ENCODE measurements at places on chromosomes 11 and 22. TPM values are rescaled to one million over a fixed set of nuclear protein-coding genes. Genes with fewer than 3 reads are reported as not detected.

GRCh38 chr11:94325681-94326080 lies 21.3 kb downstream of the IZUMO1R start:
- H3K27me3 ChIP-seq = no peaks in the 10 kb centered on the region
- no peak overlapping the region for H3K27ac ChIP-seq
- no peak for DNase-seq
- H3K36me3 ChIP-seq = no peaks in the 10 kb centered on the region

GRCh38 chr22:47083379-47083986 lies 321.0 kb downstream of the TBC1D22A start:
- no peak overlapping the region for H3K4me3 ChIP-seq
- DNase-seq = no peak
- H3K27ac ChIP-seq = no peak overlapping the region
- no peaks in the 10 kb centered on the region for H3K36me3 ChIP-seq
- H3K4me1 ChIP-seq = no peaks in the 10 kb centered on the region
- H3K27me3 ChIP-seq = no peaks in the 10 kb centered on the region

DNA sequence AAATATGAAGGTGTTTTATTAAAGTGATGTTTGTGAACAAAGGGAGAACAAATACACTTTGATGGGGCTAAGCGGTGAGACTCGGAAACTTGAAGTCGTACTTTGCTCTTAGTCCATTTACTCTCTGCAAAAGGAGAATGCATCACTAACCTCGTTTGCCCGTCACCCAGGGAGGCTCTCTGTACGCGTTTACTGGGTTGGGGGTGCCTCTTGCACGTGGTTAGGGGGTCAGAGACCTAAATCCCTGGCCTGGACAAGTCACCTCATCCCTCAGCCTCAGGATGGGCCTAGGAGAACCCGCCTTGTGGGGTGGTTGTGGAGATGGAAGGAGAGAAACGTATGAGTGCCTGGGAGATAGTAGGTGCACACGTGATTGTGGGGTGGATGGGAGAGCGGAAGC lies 803 bp upstream of the IFT27 start:
- H3K36me3 ChIP-seq = no peaks in the 10 kb centered on the region
- H3K27me3 ChIP-seq = no peaks in the 10 kb centered on the region
- no peak for DNase-seq
- H3K4me1 ChIP-seq = peaks cover 9% of the 10 kb centered on the region
- H3K27ac ChIP-seq = no peak overlapping the region

- H3K27ac ChIP-seq = no peak overlapping the region
- no peak overlapping the region for H3K4me3 ChIP-seq
- H3K4me1 ChIP-seq = no peaks in the 10 kb centered on the region
- no peaks in the 10 kb centered on the region for H3K27me3 ChIP-seq
Measured at GRCh38 chr11:440065-441042, 1.5 kb downstream of the ANO9 start.

GRCh38 chr11:68215087-68215445 lies 2.0 kb upstream of the KMT5B start:
- H3K36me3 ChIP-seq = no peaks in the 10 kb centered on the region
- H3K27ac ChIP-seq = no peak overlapping the region
- peaks cover 37% of the 10 kb centered on the region for H3K4me1 ChIP-seq
- H3K27me3 ChIP-seq = no peaks in the 10 kb centered on the region
- H3K4me3 ChIP-seq = no peak overlapping the region

DNA sequence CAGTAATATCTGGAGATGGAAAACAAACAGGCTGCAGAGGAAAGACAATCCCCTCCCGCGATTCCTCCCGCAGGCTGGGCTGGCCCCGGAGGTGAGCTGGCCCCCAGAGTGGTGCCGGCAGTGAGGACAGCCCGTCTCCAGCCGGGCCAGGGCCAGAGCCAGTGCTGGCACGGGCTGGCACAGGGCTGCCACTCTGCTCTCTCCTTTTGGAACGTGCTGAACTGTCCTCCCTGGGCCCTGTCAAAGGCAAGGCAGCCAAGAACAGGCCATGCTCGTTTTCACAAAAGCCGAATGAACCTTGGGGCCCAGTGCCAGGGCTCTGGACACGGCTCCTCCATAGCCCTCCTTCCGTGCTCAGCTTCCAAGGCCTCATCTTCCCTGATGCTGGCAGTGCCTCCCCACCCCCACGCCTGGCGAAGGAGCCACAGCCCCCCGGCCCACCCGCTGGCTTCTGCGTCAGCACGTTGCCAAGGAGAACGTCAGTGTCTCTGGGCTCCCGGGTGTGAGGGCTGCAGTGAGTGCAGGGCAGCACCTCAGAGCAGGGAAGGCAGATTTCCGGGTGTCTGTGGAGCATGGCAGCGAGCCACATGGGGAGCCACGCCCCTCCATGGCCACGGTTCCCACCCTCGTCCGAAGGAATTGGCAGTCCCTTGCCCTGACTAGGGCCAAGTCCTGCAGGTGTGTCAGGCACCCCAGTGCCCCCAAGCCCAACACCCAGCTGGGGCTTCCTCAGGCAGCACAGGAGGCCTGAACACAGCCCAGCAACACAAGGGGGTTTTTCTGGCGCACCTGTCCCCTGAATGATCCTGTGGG lies 28.6 kb downstream of the GNAZ start:
- H3K4me1 ChIP-seq = peaks cover 23% of the 10 kb centered on the region
- H3K4me3 ChIP-seq = peak overlapping the region; percentile 22
- H3K27ac ChIP-seq = peak overlapping the region; percentile 67
- DNase-seq = no peak
- H3K27me3 ChIP-seq = no peaks in the 10 kb centered on the region

- no peak overlapping the region for H3K4me3 ChIP-seq
- no peaks in the 10 kb centered on the region for H3K36me3 ChIP-seq
- no peak for DNase-seq
- H3K4me1 ChIP-seq = no peaks in the 10 kb centered on the region
Measured at GRCh38 chr22:39984006-39984405, 10.7 kb upstream of the FAM83F start.

- no peak for DNase-seq
- no peaks in the 10 kb centered on the region for H3K36me3 ChIP-seq
- H3K4me3 ChIP-seq = no peak overlapping the region
Measured at GRCh38 chr11:120034881-120035630, 102.9 kb downstream of the TRIM29 start.

DNA sequence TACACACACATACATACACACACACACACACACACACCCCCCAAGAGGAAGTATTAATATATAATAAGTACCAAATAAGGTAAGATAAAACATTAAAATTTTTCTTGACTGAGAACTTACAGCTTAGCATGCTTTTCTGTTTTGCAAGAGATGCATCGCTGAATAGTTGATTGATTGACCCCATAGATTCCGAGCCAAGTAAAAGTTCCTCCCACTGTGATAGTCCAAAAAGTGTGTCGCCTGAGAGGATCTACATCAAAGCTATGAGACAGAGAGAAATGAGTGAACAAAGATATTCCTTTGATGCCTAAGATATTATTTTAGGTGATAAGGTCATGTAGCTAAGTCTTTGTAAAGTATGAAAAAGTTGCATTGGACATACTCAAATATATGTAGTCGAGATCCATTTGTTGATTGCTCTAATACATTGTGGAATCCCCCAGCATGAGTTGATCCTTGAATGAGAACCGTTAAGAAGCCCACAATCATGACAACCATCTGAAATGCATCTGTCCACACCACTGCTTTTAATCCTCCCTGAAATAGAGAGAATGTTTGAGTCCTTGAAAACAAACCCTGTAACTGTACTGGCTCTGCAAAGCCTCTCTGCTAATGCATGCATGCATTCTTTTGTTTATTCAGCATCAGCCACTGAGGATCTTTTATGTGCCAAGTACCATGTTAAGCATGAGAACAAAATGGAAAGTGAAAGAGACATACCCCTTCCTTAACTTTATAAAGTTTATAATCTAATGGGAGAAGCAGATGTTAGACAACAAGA lies 18.3 kb downstream of the SLC5A12 start:
- no peak for DNase-seq
- no peaks in the 10 kb centered on the region for H3K27me3 ChIP-seq
- H3K4me3 ChIP-seq = no peak overlapping the region
- no peaks in the 10 kb centered on the region for H3K4me1 ChIP-seq
- H3K36me3 ChIP-seq = no peaks in the 10 kb centered on the region
- no peak overlapping the region for H3K27ac ChIP-seq

DNA sequence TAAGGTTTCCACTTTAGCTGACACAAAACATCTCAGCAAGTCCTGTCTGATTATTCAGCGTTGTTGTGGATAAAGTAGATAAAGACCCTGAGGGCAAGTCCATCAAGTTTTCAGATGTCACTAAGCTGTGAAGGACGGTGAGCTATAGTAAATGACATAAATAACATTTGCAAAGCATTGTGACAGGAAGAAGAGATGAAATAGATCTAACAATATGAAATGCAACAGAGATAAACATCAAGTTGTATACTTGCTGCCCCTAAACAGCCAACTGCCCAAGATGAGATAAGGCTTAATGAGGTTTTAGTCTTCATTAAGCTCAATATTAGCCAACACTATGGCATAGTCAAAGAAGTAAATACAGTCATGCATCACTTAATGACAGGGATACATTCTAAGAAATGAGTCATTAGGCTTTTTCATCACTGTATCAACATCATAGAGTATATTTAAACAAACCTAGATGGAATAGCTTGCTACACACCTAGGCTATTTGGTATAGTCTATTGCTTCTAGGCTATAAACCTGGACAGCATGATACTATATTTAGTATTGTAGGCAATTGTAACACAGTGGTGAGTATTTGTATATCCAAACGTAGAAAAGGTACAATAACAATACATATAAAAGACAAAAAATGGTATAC lies 625.1 kb upstream of the ANO5 start:
- H3K36me3 ChIP-seq = no peaks in the 10 kb centered on the region
- no peak for DNase-seq
- no peaks in the 10 kb centered on the region for H3K27me3 ChIP-seq
- H3K4me1 ChIP-seq = no peaks in the 10 kb centered on the region

GRCh38 chr11:124194293-124195188 lies 11.4 kb downstream of the OR10D3 start:
- H3K36me3 ChIP-seq = no peaks in the 10 kb centered on the region
- H3K4me1 ChIP-seq = no peaks in the 10 kb centered on the region
- H3K4me3 ChIP-seq = peak overlapping the region; percentile 55
- H3K27ac ChIP-seq = peak overlapping the region; percentile 42
- DNase-seq = no peak

DNA sequence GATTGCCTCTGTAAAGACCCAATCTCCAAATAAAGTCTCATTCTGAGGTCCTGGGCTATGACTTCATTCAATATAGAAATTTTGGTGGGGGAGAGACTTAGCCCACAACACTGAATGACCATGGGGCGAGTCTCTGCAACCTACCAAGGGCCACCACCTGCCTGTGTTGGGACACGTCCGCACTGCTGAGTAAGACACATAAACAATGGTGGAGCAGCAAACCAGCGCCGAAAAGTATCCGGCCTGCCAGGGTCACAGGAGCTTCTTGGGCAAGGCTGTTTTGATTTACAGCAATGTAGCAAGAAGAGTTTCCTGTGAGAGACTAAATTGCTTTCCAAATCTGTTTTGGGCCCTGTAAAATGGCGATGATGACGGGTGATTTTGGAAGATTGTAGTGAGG lies 122.3 kb downstream of the SHANK2 start:
- no peak overlapping the region for H3K4me3 ChIP-seq
- no peaks in the 10 kb centered on the region for H3K36me3 ChIP-seq
- H3K4me1 ChIP-seq = no peaks in the 10 kb centered on the region
- no peak for DNase-seq
- H3K27ac ChIP-seq = no peak overlapping the region

GRCh38 chr22:45069925-45070324 lies 60.1 kb upstream of the PHF21B start:
- no peak for DNase-seq
- H3K27me3 ChIP-seq = peaks cover 5% of the 10 kb centered on the region
- no peak overlapping the region for H3K27ac ChIP-seq
- H3K4me3 ChIP-seq = no peak overlapping the region
- no peaks in the 10 kb centered on the region for H3K4me1 ChIP-seq
- no peaks in the 10 kb centered on the region for H3K36me3 ChIP-seq

- H3K4me1 ChIP-seq = peaks cover 34% of the 10 kb centered on the region
- no peak overlapping the region for H3K27ac ChIP-seq
- no peak for DNase-seq
Measured at GRCh38 chr11:130431331-130431773, 2.9 kb upstream of the ADAMTS8 start.

- H3K4me1 ChIP-seq = no peaks in the 10 kb centered on the region
- H3K4me3 ChIP-seq = no peak overlapping the region
- DNase-seq = no peak
- no peaks in the 10 kb centered on the region for H3K36me3 ChIP-seq
- H3K27ac ChIP-seq = no peak overlapping the region
Measured at GRCh38 chr11:88814076-88814475, 251.7 kb downstream of the GRM5 start.

DNA sequence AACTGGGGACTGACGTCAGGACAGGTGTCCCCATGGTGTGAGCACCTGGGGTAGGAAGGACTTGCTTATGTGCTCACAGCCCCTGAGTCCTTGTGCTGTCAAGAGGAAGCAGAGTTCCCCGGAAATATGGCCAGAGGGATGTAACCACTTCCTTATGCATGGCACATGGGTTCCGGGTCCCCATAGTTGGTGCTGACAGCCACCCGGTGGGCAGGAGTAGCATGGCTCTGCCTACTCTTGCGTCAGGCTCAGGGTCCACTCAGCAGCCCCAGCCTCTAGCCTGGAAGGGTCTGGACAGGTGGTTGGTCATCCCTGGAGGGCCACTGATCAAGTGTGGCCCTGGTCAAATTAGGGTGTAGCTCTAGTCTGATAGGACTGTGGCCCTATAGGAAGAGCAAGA lies 42.8 kb upstream of the CCND1 start:
- DNase-seq = no peak
- H3K36me3 ChIP-seq = no peaks in the 10 kb centered on the region
- H3K27ac ChIP-seq = no peak overlapping the region

GRCh38 chr22:32327596-32328171 lies 30.0 kb upstream of the RFPL3 start:
- H3K27me3 ChIP-seq = no peaks in the 10 kb centered on the region
- no peaks in the 10 kb centered on the region for H3K4me1 ChIP-seq
- H3K36me3 ChIP-seq = no peaks in the 10 kb centered on the region
- no peak overlapping the region for H3K4me3 ChIP-seq
- DNase-seq = no peak
- H3K27ac ChIP-seq = no peak overlapping the region

DNA sequence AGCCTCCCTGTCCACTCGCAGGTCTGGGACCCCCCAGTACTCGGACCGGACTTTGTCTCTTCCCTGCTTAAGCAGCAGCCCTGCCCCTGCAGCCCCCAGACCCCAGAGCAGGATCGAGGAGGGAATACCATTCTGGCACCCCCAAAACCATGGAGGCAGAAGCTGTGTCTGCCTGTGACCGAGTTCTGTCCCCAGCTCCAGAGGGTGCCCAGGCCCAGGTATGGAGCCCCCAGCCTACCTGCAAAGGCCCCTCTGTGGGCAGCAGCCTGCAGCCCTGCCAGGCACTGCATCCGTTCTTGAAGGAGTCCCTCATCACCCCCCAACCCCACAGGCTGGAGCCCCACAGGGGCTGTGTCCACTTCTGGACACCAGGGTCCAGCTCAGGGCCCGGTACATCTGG lies 163.8 kb downstream of the BRD1 start:
- H3K27ac ChIP-seq = no peak overlapping the region
- no peak overlapping the region for H3K4me3 ChIP-seq
- no peak for DNase-seq
- H3K27me3 ChIP-seq = no peaks in the 10 kb centered on the region
- H3K4me1 ChIP-seq = no peaks in the 10 kb centered on the region
- no peaks in the 10 kb centered on the region for H3K36me3 ChIP-seq

GRCh38 chr22:38697425-38698089 lies 3.2 kb downstream of the JOSD1 start:
- H3K27ac ChIP-seq = peak overlapping the region; percentile 53
- peaks cover 62% of the 10 kb centered on the region for H3K4me1 ChIP-seq
- H3K4me3 ChIP-seq = peak overlapping the region; percentile 91
- no peak for DNase-seq
- H3K36me3 ChIP-seq = peaks cover 4% of the 10 kb centered on the region

MAPK8IP1 gene
- total RNA-seq = 9.5 TPM

CENATAC gene
- 128 TPM for total RNA-seq

POU2AF1 gene
- total RNA-seq = not detected

FOLR1 gene
- not detected for total RNA-seq

SLC22A12 gene
- not detected for total RNA-seq
